PC-9 (cell line): ENCODE measurements at places on chromosomes 4 and X. TPM values are rescaled to one million over a fixed set of nuclear protein-coding genes. Genes with fewer than 3 reads are reported as not detected.

POLN gene
- 0.18 and 1.3 TPM in 2 replicates for total RNA-seq

NIPAL1 gene
- total RNA-seq: 7.0 and 8.2 TPM in 2 replicates

DNA sequence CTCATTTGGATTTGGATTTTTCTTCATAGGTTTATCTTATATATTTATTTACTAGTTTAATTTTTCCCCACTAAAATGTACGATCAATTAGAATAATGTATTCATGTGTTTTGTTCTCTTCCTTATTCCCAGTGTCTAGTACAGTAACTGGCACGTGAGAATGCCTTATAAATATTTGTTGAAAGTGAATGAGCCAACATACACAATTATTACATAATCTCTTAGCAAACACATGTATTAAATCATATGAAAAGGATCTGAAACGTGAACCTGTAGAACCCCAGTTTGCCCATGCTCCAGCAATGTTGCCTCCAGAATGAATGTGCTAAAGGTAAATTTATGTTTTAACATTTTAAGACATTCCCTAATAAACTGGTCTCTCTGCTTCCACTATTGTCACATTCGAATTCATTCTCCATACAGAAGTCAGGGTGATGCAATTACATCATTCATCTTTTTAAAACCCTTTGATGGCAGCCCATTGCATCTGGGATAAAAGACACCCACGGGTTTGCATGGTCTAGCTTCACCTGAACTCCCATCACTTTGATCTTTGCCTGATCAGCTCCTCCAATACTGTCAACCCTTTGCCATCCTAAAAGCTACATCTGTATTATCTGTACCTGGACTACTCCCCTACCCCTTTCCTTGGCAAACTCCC, 30.7 kb upstream of the AREG start:
- peaks cover 9% of the 10 kb centered on the region; the same call in 1 of the 2 replicates for H3K4me1 ChIP-seq
- DNase-seq: no peak
- no peaks in the 10 kb centered on the region for H3K27me3 ChIP-seq
- H3K27ac ChIP-seq: no peak overlapping the region
- no peaks in the 10 kb centered on the region for H3K36me3 ChIP-seq
- H3K4me3 ChIP-seq: no peak overlapping the region

DNA sequence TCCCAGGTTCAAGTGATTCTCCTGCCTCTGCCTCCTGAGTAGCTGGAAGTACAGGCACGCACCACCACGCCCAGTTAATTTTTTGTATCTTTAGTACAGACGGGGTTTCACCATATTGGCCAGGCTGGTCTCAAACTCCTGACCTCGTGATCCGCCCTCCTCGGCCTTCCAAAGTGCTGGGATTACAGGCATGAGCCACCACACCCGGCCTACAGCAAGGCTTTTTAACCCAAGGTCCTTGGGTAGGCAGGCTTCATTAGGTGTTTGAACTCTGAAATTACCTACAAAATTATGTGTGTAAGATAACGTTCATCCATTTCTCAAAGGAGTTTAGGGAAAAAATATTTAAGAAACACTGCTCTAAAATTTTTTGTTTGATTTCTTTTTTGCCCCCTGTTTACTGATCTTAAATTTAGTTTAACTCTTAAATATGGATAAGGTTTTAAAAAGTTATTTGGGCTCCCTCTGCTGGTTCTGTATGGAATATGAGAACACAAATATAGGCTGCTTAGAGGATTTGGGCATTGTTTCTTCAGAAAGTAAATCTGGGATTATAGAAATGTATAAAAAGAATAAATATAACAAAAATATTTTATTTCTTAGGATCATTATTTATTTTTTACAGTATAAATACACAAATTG, 92.8 kb downstream of the CBR4 start:
- no peak overlapping the region for H3K27ac ChIP-seq
- no peaks in the 10 kb centered on the region for H3K36me3 ChIP-seq
- no peak overlapping the region for H3K4me3 ChIP-seq
- DNase-seq: no peak

DNA sequence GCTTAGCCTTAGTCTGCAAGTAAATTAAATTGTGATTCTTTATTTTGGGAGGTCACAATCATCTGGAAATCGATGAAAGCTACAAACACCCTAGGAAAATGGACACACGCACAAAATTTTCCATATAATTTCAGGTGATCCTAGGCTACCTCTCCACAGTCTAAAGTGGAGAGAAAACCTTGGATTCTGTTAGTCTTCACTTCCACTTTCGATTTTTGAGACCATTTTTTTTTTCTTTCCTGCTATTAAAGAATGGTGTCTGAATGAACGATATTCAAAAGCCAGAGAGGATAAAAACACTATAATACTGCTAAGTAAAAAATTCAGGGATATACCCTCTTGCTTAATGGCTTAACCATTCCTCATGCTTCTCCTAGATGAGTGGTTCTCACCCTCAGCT, 1.7 kb downstream of the FBXL5 start:
- H3K27ac ChIP-seq: peak overlapping the region; percentile 52; the same call in 1 of the 2 replicates
- H3K27me3 ChIP-seq: no peaks in the 10 kb centered on the region
- H3K4me3 ChIP-seq: peak overlapping the region; percentile 83
- peaks cover 19% of the 10 kb centered on the region for H3K4me1 ChIP-seq
- no peak for DNase-seq
- H3K36me3 ChIP-seq: no peaks in the 10 kb centered on the region; the same call in 1 of the 2 replicates
